ENCODE measurements at places on chromosomes 6 and 20.

DNA sequence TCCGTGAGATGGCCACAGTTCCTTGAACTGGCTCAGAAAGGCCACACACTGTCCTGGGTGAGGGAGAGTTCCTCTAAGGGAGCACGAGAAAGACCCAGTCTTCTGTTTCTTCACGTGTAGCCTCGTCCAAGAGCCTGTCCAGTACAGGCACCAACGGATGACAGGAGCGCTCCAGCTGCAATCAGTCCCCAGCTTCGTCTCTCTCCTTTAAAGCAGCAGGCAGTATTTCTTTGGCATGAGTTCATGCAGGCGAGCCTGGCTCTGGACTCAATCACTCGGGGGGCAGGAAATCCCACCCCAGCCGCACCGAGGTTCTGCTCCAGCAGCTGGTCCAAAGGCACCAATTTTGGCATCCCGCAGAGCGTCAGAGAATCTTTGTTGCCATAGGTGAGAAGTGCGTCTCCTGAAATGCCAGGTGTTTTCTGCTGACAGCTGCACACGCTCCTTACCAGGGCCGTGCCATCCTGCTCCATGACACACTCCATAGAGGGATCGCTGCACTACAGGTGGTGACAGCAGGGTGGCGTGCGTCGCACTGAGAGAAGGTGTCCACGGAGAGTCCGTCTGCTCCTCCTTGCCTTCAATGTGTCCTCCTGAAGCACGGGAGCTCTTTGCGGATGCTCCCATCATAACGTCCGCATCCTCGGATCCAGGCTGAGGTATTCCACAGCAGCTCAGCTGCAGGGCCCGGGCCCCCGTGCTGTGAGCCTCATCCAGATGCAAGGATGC, 59.6 kb upstream of the AFDN start:
- no peak for DNase-seq

DNA sequence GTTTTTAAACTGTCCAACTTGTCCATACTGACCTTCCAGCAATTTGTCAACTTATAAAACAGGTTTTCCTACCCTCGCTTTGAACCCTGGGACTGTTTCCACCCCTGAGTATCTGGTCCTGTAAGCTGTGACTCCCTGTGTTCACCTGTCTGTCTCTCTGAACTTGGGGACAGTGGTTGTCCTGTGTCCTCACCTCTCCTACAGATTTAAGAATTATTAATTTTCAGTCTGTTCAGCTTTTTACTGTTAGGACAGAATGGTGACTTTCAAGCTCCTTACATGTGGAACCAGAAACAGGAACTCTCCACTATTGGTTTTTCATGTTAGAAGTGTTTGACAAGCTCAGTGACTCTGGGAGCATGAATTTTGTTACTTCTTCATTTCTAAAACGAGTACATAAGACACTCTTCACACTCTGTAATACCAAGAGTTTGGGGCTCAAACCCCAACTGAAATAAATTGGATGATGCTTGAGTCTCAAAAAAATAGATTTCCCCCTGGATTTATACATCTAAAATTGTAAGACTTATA, 713.9 kb downstream of the COL12A1 start:
- no peak for DNase-seq

- DNase-seq = peak; percentile 64
Observed at GRCh38 chr6:170295510-170296422, 4.9 kb upstream of the DLL1 start.

GRCh38 chr6:79657238-79657637, 26.1 kb downstream of the SH3BGRL2 start:
- no peak for DNase-seq

- no peak for DNase-seq
Observed at GRCh38 chr6:125571207-125571755, 178.2 kb upstream of the HEY2 start.

- DNase-seq = no peak
Observed at GRCh38 chr6:30543821-30544220, 12.5 kb downstream of the GNL1 start.

DNA sequence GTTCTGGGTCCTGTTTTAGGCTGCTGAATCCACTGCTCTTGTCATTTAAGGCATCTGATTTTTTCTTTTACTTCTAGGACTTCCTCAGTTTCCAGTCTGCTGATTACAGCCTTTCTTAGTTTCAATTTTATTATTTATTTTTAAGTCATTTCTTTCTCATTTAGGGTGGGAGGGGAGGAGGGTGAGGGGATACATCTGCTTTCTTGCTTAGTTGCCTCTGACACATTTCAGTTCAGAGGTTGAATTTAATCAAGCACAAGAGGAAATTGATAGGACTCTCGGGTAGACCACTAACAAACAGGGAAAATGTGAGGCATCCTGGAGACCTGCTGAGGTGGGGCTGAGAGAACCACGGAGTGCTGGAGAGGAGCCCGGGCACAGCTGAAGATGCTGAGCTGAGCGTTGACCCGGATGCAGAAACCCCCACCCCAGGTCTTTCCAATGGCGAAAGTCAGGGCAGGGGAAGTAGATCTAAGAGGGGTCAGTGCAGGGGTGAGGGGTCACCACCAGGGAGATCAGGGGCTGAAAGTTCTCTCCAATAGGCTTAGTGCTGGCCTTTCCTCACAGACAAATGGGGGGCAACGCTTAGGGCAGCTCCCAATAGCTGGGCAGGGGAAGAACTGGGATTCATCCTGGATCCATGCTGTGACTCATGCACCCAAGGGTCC, 7.6 kb upstream of the TREML2 start:
- DNase-seq = no peak

DNA sequence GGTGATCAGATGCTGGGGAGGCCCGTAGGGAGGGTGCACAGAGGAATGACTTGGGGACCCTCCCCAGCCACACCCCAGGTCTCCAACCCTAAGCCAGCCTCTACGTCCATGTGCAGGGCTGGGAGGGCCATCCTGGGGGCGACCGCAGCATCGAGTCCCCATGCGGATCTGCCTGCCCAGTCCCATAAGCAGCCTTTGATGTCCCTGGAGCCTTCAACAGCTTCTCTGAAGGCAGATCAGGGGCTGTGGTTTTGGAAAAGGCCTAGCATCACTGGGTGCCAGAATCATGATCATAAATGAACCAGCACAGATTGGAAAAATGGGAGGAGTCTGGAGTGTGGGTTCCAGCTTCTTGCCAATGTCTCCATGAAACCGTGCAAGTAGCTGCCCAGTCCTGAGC, 22.9 kb downstream of the TOX2 start:
- no peak for DNase-seq

DNA sequence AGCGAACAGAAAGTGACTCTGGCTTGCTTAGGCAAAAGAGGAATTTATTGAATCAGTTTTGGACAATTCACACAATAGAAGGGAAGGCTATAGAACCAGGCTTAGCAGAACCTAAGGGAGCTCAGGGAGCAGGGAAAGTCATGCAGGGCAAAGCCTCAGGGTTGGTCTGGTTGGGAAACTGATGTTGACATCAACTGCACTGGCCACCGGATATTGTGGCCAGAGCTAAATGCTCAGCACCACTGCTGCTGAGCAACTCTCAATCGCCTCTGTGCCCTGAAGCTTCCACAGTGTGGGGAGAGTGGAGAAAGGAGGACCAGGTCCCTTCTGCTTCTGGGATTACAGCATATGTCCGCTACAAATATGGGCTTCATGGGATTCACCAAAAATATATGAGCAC, 93.3 kb upstream of the GCM1 start:
- DNase-seq = no peak

- DNase-seq = no peak
Observed at GRCh38 chr6:1348675-1349074, 36.8 kb downstream of the FOXQ1 start.

DNA sequence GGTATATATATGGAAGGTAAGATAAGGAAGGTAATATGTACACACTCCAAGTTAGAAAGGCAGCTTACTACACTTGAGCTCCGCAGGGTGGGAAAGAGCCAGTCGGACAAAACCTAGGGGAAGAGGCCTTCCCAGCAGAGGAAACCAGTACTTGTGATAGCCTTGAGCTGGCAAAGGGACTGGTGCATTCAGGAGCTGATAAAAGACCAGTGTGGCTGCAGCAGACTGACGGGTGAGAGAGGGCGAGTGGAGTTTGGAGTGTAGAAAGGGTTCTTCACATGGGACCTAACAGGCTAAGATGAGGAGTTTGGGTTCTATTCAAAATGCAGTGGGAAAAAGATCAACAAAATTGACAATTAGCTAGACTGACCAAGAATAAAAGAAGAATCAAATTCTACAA, 49.3 kb upstream of the KIF13A start:
- DNase-seq = no peak

DNA sequence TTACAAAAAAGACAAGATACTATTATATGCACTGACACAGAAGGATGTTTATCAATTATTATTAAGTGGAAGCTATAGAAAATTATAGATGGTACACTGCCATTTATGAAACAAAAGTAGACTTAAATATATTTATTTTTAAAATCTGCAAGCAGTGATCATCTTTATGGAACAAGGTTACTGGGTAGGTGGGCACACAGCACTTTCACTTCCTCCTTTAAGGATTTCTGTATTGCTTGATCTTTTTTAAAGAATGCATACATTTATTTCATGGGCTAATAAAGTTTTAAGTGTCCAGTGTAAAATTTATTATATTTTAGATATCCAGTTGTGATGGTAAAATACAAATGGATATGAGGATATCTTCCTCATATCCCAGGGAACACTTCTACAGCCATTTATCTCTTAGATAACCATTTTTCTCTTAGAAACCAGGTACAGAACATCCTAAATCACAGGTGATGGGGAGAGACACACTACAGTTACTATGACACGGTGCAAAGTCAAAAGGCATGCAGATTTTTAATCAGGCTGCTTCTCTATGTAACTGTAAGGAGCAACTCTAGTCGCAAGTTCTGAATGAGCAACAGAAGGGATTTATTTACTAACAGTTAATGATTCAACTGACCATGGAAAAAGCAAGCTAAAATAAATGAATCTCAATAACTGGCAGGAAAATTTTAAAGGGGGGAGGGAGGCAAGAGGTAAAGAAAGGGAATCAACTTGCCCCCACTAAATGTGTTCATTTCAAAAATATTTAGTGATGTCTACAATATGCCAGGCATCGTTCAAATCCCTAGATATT, 2.2 kb downstream of the FBXL4 start:
- no peak for DNase-seq

DNA sequence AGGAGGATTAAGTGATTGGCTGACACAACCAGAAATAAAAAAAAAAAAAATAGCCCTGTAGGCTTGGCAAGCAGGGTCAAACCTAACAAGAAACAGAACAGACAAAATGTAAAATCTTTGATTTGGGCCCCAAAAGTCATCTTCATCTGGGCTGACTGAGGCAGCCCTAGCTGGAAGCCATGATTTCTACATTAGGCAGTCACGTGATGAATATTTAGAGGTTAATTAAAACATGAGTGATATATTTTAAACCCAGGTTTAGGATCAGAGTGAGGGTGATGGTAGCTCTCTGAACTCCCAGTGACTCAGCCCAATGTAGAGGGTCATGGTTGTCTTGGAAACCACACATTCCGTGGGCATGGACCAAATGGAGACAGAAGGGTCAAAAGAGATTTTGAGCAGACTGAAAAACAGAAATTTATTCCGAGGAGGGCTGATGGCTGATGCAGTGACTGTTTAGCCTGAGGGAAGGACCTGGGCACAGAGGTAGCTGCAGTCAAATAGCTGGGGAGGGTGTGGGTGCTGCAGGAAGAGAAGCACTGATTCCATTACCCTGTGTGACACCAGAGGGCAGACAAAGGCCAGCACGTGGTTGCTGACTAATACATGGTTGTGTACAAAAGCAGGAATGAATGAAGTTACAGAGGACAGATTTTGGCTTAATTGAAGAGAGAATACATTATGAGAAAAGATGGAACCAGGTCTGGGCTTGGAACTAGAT, 573.1 kb upstream of the CHD6 start:
- DNase-seq = no peak

DNA sequence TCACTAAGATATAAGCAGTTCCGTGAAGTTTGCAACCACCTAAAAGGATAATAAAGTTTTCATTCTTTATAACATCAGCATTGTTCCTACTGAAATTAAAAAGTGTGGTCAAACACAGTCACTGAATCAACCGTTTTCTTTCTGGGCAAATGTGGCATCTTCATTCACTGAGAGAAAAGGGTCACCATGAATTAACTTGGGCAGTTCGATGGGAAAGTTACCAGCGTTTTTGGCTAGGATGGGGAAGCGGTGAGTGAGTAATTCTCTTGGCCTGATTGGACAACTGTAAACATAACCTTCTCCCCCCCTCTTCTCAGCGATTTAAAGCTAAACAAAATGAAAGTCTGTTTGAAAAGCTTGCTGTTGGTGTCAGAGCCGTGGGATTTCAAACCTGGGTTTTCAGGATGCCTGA, 181.8 kb downstream of the SASH1 start:
- no peak for DNase-seq

All from activated CD4-positive, alpha-beta T cell treated with anti-CD3 and anti-CD28 coated beads for 48 hours (primary cell).